ENCODE measurements at places on chromosomes 16 and 17.

DNA sequence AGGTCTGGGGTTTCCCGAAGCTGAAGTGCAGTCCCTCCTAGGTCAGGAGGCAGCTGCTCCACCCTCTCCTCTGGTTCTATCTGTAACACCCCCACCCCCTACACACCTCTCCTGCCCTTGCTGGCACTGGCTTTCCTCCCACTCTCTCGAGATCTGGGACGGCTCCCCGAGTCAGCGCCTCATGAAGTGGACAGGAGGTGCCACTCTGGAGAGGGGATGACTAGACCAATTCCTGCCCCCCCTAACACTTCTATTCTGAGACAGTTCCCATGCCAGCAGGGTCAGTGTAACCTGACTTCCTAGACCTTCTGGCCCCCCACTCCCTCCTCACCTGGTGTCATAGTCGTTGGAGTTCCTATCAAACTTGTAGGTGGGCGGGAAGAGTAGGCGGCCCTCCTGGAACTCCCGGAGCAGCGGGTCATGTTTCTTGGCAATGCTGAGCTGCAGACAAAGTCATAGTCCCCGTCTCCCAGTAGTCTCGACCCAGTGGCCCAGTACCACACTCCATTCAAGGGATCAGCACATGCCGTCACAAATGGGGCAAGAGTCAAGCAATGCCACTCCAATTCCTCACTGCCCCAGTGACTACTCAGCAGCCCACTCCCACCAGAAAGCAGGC is 9.7 kb downstream of the INPP5K start:
- DNase-seq = no peak

- no peak for DNase-seq
Observed at GRCh38 chr16:57358527-57359095, at the start of gene CCL22. Gene CCL22, plus strand, starts transcription at chr16:57358783. Its CDS starts 34 bp downstream, at chr16:57358817.

DNA sequence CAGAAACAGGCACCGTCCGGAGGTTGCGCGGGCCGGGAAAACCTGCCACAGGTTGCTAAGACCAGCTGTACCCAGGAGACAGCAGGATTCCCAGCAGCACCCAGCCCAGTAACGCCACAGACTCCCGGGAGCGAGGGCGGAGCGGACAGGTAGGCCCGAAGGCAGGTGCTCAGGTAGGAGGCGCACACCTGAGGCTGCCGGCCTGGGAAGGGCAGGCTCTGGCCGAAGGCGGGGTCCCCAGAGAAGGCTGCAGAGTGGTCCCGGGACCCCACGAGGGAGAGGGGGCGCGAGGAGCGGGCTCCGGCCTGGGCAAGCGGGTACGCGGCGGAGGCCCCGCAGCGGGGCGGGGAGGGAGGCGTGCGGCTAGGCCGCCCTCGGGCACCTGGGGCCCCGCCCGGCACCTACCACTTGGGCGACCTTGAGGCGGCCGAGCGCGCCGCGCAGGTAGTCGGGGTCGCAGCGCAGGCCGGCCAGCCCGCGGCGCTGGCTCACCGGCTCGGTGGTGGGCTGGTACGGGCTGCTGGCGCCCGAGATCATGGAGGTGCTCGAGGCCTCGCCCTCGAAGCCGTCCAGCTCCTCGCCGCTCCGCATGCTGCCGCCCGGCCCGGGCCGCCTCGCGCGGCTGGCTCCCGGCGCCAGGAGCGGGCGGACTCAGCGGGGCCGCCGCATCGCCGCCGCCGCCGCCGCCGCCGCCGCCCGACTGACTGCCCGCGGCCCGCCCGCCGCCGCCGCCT is 441 bp downstream of the CMTM4 start:
- no peak for DNase-seq

- DNase-seq = no peak
Observed at GRCh38 chr17:81202318-81202717, 20.4 kb downstream of the CEP131 start.

DNA sequence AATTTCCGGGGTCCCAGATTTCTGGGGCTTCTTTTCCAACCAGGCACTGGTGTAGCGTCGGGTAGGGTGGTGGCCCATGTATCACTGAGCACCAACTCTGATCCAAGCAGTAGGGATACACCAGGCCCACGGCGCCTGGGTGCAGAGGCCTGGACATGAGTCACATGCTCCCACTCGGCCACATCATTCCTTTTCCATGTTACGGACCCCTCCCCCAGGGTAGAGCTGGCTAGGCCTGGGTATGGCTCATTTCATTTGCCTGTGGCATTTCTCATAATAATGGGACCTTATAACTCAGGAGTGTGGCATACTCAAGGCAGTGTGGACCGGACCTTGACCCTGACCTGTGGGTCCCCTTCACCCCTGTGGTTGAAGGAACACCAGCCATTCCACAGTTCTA is 18.0 kb upstream of the NDRG4 start:
- no peak for DNase-seq

GRCh38 chr16:88901718-88902337 is 35.4 kb upstream of the PABPN1L start:
- no peak for DNase-seq

GRCh38 chr16:23676924-23677480 is 1.7 kb upstream of the PLK1 start:
- no peak for DNase-seq

DNA sequence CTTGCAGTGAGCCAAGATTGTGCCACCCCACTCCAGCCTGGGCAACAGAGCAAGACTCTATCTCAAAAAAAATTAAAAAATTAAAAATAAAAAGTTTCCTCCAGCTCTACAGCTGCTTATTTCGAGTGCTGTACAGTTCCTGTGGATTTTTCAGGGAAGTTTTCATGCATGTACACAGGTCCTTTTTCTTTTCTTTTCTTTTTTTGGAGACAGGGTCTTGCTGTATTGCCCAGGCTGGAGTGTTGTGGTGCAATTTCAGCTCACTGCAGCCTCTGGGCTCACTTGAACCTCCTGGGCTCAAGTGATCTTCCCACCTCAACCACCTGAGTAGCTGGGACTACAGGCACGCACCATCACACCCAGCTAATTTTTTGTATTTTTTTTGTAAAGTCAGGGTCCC is 15.9 kb downstream of the EEF2K start:
- no peak for DNase-seq

GRCh38 chr16:27723711-27724481 is 174.0 kb downstream of the KATNIP start:
- DNase-seq = no peak
